ENCODE measurements at places on chromosomes 3 and 15. TPM values are rescaled to one million over a fixed set of nuclear protein-coding genes. Genes with fewer than 3 reads are reported as not detected.

Gene C3orf49
- not detected for total RNA-seq

Gene HTR3E
- total RNA-seq: not detected

Gene TRIM42
- not detected for total RNA-seq

Gene LCTL
- total RNA-seq: not detected

Gene HES1
- total RNA-seq: 0.23 TPM

Gene AGTR1
- not detected for total RNA-seq

Gene TNFSF10
- total RNA-seq: 12.9 TPM

Gene EPHA3
- total RNA-seq: not detected

Gene HPS3
- 9.0 TPM for total RNA-seq

Gene PP2D1
- not detected for total RNA-seq

Gene PTH1R
- not detected for total RNA-seq
